Iris pigment epithelial cell (primary cell): ENCODE measurements at places on chromosomes 6 and 20.
A peak's percentile ranks its signal among the peaks of the same experiment; 100 is the strongest.

DNA sequence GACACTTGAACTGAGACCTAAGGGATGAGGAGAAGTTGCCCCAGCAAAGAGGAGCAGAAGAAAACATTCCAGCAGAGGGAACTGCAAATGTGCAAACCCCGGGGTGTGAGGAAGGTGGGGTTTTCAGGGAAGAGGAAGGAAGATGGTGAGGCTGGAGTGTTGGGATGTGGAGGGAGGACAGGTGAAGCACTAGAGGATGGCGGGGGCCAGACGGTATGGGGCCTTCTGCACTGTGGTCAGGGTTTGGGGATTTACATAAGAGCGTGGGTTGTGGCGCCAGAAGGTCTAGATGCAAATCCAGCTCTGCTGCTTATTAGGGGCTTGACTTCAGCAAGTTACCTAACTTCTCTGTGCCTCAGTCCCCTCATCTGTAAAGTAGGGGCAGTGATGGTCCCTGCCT is 16.0 kb downstream of the DLGAP4 start:
- DNase-seq: no peak

- no peak for DNase-seq
Measured at GRCh38 chr20:53491462-53491861, 102.2 kb downstream of the ZNF217 start.

- DNase-seq: peak; percentile 95
Measured at GRCh38 chr6:56868687-56869086, 86.2 kb upstream of the BEND6 start.

- no peak for DNase-seq
Measured at GRCh38 chr20:30288346-30288745, 969.1 kb upstream of the DEFB115 start.

DNA sequence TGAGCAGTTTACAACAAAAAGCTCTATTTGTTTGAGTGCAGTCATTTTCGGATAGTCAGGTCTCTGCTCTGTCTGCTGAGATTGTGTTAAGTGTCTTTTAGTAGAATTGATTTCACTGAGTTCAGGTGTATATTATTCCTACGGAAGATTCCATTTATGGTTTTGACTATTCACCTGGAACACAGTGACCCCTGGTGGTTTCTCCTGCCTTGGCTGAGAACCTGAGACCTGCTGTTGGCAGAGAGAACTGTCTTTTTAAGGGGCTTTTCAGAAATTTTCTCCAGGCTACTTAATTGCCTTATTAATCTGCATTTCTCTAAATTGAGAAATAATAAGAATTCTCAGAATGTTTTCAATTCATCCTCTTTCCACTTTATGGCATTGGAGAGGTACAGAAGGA is 508.0 kb downstream of the TBC1D32 start:
- peak; percentile 3 for DNase-seq

DNA sequence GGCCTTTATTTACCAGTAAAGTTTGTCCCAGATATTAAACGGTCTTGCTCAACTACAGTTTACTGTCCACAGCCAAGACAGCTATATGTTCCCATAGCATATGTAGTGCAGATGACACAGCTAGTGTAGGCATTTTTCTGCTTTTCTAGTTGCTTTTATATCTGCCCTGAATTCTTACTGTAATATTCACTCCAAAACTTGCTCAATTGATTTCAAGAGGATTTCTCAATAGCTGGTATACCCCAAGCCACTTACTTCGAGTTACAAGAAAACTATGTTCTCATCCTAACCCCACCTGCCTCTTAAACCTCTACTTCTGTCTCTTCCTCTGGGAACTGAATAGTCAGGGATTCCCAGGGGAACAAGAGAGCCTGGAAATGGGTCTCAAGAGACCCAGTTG is 18.9 kb upstream of the ROS1 start:
- DNase-seq: peak; percentile 91

GRCh38 chr20:48698507-48699267 is 129.1 kb downstream of the PREX1 start:
- DNase-seq: no peak

DNA sequence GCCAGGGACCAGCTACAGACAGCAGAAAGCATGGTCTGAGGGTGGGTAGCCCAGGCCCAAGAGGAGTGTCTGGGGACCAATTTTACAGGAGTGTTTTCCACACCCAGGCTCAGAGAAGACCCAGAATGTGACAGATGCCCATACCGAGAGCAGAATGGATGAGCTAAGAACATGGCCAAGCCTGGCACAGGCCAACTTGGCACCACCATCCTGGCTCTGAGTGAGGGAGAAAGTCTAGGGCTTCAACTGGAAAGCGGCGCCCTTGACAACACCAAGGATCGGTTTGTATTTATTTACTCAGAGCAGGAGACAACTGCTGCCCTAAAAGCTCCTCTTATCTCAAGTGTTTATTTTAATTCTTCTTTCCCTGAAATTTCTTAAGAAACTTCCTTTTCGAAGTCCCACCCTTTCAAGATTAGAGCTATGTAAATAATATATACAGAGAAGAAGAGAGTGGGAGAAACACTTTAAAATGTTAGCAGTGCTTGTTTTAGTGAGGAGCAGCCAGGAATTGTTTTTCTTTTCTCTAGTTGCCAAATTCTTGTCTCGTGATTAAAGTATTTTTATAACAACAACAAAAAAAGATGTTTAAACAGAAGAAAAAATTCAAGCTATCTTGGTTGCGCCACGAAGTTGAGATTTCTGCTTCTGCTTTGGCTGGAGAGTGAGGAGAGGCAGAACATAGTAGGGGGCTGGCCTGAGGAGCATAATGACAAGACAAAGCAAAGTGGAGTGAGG is 16.2 kb downstream of the TNXB start:
- DNase-seq: peak; percentile 77

DNA sequence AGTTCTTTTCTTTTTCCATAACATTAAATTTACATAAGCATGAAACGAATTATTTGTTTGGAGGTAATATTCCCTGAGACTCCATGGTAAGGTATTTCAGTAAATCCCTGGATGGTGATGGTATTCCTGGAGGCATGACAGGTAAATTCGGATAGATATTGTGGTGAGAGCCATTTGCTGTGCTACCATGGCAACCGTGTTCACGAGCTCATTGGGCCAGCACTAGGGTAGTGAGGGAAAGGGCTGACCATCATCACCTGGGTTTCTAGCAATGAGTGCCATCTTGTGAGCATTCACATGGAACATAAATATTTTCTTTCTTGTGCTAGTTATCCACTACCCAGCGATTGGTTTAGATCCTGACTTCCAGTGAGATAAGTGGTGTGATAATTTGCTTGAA is 51.9 kb upstream of the GNRH2 start:
- no peak for DNase-seq

DNA sequence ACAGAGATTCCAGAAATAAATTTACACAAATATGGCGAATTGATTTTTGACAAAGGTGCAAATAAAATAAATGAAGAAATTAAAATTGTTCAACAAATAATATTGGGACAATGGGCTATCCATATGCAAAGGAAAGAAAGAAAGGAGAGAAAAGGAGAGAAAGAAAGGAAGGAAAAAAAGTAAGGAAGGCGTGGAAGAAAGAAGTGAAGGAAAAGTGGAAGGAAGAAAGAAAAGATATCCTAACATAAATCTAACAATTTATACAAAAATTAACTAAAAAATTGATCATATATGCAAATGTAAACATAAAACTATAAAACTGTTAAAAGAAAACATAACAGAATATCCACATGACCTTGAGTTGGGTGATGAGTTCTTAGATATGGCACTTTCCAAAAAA is 78.7 kb upstream of the ZNF184 start:
- no peak for DNase-seq

- peak; percentile 76 for DNase-seq
Measured at GRCh38 chr20:11216451-11217314, 542.9 kb upstream of the JAG1 start.

DNA sequence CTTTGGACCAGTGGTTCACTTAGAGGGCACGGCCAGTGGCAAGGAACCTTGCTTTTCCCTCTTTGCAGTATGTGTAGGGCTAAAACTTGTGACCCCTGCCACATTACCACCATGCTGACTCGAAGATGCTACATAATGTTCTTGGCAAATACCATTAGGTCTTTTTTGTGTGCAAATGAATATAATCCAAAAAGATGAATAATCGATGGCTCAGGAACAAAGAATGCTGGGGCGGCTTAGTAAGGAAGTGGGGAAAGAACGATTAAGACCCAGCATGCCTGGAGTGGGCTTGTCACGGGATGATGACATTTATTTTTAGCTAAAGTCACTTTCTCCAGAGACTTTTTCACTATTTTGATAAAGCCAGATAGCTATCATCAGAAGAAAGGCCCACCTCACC is 23.1 kb downstream of the CMTR1 start:
- DNase-seq: peak; percentile 81

- DNase-seq: no peak
Measured at GRCh38 chr20:47711046-47711752, 74.1 kb downstream of the SULF2 start.

GRCh38 chr6:18211338-18211737 is 53.0 kb downstream of the DEK start:
- DNase-seq: no peak

- peak; percentile 38 for DNase-seq
Measured at GRCh38 chr20:17611540-17612286, 41.8 kb downstream of the DSTN start.
